ENCODE measurements at places on chromosomes 2 and 18.

- DNase-seq = no peak
Observed at GRCh38 chr2:233387667-233388528, 33.6 kb downstream of the DGKD start.

DNA sequence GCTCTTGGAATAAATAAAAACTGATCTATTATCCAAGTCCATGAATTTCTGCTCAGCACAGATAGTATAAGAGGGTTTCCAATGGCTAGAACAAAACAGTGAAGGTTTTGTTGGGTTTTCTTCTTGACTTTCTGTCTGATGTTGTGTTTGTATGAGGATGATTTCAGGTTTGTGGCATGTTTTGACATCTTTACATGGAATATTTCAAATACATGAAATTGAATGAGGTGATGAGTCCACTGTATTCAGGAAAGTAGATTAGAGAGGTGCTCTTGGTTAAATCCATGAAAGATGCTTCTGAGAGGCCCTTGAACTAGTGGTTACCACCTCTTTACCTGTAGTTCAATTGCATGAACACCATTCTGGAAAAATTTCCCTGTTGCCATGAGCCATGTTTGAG lies 84.3 kb downstream of the RAPGEF4 start:
- DNase-seq = no peak

DNA sequence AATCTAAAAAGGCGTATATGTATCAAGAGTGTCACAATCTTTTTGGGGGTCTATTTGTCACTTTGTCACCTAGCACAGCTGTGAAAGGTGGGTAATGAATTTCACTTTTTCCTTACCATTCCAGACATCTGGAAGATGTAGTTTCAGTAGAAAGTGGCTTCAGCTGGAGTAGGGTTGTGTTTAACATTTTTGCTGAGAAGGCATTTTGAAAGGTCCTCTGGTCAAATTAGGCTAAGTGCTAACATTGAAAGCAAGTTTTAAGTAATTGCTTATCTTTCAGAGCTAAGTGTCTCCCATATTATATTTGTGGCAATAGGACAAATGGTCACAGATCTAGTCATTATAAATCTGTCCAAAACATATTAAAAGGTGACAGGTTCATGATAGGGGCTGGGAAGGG lies 542.1 kb upstream of the SPHKAP start:
- DNase-seq = no peak

DNA sequence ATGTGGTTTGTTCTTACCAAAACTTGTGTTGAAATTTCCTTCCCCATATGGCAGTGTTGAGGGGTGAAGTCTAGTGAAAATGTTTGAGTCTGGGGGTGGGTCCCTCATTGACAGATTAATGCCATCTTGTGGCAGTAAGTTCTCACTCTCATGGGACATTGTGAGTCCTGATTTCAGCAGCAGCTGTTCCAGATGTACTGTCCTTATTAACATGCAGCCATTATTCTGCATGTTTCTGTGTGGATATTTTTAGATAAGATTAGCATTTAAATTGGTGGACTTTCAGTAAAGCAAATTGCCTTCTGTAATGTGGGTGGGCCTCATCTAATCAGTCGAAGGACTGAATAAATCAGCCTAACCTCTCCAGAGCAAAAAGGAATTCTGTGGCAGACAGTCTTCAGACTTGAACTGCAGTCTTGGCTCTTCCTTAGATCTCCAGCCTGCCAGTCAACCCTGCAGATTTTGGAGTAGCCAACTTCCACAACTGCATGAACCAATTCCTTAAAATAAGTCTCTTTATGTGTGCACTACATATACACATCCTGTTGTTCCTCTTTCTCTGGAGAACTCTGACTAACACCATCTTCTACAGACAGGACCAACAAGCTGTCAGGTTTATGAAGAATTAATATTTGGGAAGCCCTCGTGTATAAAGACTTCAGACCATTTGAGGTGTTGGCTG lies 138.7 kb upstream of the ZNF516 start:
- DNase-seq = no peak

DNA sequence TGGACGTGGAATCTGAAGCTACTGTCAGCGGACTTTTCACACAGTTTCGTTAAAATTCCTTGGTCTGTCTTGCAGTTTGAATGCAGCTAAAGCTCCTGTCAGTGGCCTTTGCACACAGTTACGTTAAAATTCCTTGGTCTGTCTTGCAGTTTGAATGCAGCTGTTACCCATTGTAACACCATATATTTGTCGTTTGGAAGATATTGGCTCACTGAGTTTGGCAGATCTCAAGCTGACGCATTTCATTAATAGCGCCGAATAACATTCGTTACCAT lies 1.0 kb downstream of the LIMS1 start:
- DNase-seq = no peak

DNA sequence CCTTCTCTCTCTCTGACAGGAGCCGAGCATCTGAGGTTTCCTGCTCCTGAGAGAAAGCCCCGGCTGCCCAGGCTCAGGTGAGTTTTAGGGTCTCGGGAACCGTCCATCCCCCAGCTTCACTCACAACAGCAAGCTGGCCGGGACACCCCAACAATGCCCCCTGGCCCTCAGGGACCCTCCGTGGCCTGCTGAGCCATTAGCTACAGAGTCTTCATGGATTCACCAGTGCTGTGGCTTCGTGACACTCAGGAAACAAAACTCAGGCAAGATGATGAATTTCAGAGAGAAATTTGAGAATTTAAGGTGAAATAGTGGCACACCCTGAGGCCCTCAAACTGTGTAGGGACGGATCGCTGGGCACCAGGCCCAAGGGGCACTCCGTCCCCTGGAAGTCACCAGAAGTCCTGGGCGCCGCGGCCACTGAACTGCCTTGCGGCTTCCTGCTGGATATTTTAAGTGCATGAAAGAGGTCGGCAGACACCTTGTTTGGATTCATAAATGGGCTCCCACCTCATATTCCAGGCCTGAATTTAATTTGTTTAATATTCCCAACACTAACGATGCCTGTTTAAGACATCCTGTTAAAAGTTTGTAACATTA lies 368.3 kb upstream of the SALL3 start:
- no peak for DNase-seq

GRCh38 chr2:241569831-241570281 lies 11.3 kb downstream of the BOK start:
- no peak for DNase-seq

- no peak for DNase-seq
Observed at GRCh38 chr2:137123226-137123625, 357.9 kb downstream of the THSD7B start.

DNA sequence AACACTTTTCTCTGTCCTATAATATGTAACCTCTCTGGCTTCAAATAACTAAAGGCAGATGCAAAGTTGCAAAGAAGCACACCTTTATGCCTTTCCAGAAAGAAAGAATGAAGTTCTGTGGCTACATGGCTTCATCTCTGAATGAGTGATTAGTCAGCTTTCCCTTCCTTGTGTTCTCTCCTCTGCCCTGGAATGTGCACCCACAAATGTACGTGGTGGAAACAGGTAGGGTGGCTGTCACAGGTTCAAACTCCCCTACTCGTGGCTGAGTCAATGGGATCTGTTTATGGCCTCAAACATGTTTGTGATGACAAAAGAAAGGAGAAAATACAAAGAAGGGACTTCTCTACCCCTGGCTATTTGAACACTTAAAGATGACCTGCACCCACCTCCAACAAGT lies 55.5 kb upstream of the ACVR2A start:
- DNase-seq = no peak

GRCh38 chr2:162824304-162824703 lies 14.3 kb downstream of the KCNH7 start:
- no peak for DNase-seq

DNA sequence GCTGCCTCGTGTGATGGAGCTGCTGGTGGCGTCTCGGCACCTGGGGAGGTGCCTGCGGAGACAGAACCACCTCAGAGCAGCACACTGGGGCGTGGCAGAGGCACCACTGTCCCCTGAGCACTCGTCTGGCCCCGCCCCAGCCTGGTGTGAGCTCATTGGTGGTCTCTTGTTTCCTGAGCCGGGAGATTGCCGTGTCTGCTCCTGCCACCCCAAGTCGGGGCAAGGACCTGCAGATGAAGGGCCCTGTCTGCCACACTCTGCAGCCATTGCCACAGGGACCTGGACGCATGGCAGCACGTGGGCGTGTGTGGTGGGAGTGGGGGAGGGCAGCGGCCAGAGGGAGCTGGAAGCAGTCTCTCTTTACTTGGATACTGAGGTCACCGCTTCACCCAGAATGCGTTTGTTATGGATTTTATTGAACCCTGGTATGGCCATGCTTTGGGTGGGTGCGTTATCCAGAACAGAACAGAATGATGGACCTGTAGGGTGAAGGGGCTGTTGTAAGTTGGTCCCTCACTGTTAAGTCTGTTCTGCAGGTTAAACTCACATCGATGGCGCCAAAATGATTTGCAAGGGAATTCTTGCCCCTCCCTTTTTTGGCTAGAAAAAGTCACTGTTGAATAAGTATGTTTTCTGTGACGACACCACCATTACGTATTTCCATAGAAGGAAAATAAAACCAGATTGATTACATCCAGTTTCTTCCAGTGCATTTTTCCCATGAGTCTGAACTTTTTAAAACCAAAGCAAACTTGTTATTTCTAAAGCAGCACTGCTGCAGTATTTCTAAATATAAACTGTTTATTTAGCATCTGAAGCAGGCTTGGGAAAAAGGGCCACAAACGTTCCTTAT lies 92.0 kb downstream of the USP40 start:
- no peak for DNase-seq

All from memory B cell (primary cell).